ENCODE measurements at places on chromosomes 3 and 15.
A peak's percentile ranks its signal among the peaks of the same experiment; 100 is the strongest.

DNA sequence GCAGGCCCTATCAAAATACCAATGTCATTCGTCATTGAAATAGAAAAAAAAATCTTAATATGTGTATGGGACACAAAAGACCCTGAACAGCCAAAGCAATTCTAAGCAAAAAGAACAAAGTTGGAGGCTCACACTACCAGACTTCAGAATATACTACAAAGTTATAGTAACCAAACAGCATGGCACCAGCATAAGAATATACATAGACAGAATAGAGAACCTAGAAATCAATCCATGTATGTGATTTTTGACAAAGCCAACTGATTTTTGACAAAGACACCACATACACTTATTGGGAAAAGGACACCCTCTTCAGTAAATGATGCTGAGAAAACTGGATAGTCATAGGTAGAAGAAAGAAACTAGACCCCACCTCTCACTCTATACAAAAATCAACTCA lies 95.0 kb downstream of the C3orf70 start:
- no peak for DNase-seq

GRCh38 chr3:136938334-136938733 lies 19.4 kb upstream of the IL20RB start:
- no peak for DNase-seq

DNA sequence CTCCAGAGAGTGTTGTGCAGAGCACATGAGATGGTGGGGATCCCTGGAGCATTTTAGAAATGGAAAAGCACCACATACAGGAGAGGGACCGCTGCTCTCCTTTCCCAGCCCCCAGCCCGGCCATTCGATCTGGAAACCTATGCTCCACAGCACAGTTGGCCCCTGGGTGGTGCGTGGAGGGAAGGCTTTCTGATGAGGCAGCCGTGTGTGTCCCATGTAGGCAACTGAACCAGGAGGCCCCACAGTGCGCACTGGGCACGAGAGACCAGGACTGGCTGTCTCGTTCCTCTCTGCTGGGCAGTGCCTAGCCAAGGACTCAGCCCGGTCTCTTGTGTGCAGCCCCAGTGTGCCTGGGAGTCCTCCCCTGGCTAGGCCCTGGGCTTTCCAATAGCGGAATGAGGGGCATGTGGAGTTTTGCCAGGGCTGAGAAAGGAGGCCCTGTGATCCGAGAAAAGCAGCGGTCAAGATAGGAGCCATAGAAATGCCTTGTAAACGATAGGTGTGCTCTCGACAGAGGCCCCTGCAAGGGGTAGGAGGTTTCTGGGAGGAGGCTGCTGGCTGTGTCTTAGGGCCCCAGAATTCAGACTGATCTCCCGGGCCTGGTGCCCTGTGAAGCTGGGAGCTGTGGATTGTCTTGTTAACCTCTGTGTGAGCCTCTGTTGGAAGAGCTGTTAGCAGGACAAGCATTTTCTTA lies 39.0 kb downstream of the CHDH start:
- DNase-seq, result no peak

DNA sequence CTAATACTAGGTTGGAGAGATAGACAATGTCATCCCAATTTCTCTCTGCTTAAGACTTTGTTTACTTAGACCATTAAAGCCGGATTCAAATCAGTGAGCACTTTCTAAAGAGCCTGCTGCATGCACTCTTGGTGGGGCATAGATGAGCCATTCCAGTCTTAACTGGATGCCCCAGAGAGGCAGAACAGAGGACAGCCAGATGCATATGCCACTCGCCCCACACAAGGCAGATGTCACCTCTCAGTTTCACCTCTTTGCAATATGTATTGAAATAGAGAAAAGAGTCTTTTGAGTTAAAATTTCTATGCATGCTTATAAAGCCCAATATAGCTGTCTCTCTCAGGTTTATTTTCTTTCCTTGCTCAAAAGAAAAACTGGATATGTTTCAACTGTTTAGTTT lies 89.5 kb downstream of the LARS2 start:
- no peak for DNase-seq

DNA sequence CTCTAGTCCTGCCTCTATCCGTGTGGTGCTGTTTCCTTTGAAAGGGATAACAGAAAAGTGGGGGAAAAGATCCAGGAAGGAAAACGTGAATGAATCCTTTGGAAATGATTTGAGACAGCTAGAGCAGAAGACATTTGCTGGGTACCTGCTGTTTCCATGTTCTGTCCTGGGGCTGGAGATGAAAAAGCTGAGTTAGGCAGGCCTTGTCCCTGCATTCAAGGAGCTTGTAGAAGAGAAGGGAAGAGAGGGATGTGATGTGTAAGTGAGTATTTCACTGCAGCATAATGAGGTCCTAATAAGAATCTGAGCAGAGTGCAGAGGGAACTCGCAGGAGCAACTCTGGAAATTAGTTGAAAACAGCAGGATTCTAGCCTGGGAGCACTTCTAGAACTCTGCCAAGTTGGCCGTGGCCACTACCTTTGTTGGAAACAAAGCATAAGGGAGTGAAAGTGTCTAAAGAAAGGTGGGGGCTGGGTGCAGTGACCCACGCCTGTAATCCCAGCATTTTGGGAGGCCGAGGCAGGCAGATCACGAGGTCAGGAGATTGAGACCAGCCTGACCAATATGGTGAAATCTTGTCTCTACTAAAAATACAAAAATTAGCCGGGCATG lies 13.8 kb upstream of the SEMA4B start:
- no peak for DNase-seq

GRCh38 chr15:91534235-91534634 lies 319.3 kb upstream of the SLCO3A1 start:
- DNase-seq, result no peak

- no peak for DNase-seq
Observed at GRCh38 chr3:187369089-187369447, 883 bp downstream of the RTP4 start.

GRCh38 chr3:107920538-107920937 lies 170.3 kb downstream of the CD47 start:
- no peak for DNase-seq

GRCh38 chr15:58678683-58679082 lies 70.8 kb downstream of the ADAM10 start:
- no peak for DNase-seq

DNA sequence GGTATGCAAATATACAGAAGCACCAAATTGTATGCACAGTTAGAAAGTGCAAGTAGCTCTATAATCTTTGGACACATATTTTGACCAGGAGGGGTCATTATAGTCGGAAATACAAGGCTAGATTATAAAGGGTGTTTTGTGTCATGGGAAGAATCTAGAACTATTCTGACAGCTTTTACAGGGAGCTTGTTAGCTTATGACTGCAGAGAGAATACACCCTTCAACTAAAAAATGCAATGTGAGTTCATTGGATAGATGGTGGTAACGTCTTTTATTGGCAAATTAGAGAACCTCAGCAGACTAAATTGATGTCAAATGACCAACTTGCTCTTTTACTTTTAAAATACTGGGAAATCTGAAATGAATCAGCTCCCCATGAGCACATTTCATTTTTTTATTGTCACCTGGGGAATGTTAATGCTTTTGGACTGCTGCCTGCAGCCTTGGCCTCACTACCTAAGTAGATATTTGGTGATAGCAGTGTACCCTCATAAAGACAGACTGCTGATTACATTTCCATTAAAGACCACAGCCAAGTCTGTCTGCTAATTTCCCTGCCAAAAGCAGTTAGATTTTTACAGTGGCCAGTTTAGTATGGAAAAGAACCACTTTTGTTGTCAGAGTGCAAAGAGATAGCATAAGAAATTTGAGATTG lies 515.9 kb upstream of the DPPA4 start:
- DNase-seq, result no peak

DNA sequence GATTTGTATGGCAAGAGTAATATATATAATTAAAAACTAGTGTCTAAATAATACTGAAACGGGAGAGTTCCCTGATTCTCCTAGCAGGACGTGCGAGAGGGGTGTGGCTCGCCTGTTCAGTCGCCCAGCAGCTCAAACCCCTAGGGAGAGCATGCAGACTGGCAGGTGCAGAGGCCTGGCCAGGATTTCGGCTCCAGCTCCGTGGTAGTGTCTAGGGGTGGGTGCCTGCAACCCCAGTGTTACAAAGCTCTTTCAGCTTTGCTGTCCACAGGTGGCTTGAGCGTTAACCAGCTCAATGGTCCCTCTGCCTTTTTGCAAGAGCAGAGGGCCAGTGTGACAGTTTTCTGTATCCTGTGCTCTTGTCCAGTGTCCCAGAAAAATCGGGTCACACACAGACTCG lies 226.6 kb downstream of the ALCAM start:
- DNase-seq, result peak; percentile 62

GRCh38 chr3:23341147-23341838 lies 138.2 kb downstream of the UBE2E2 start:
- DNase-seq, result no peak

DNA sequence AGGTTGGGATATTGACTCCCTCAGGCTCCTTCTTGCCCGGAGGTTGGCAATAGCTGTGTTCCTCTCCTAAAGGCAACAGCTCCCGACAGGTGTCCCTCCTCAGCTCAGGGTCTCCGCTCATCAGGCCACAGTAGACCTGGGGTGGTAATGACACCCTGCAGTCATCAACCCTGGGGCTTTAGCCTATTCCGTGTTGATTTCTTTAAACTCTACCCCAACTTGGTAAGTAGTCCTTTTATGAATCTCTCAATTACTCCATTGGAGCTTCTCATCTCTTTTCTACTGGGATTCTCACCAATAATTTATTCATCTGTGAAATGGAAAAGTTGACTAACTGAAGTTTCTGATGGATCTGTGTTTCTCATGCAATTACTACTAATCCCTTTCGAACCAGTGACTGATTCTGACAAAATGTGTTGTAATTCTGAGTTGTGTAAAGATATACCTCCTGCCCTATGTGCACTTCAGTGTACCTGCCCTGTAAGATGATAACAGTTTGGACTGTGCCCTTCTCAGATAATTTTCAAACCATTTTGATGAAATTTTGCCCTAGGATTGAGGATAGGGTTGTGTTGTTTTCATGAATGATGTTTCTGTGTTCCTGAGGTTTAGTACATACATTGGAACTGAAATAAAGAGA lies 89.7 kb downstream of the RPL39L start:
- no peak for DNase-seq

DNA sequence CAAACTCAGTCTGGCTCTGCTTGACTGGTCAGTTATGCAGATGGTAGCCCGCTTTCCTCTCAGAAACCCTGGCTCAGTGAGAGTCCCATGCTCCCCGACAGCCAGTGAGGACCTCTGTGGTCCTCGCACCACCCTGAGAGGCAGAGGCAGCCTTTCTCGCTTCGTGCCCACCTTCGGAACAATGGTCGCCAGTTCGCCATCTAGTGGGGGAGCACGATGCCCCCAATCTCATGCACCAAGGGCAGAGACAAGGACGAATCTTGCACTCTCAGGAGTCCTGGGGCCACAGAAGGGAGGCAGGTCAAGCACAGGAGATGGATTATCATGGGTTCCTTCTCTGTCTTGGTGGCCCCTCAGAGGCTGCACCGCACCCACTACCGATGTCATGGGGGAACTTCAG lies 75.2 kb downstream of the RHCG start:
- DNase-seq, result no peak

DNA sequence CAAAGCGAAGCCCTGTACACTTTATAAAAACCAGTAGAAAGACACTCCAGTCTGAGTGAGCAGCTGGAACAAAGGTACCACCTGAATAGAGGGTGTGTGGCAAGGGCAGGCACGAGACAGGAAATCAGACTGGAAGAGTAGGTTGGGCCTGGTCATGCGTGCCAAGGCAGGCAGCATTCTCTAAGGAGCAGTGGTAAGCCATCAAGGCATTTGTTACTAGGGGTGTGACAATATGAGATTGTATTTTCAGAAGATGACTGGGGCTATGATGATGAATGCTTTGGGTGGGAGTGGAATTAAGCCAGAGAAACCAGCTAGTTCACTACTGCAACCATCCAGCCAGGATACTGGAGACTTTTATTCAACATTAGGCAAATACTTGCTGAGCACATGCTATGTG lies 5.0 kb downstream of the JMJD7 start:
- DNase-seq, result no peak

GRCh38 chr3:52121464-52121805 lies 32.8 kb downstream of the POC1A start:
- DNase-seq, result no peak

GRCh38 chr15:75112848-75113492 lies 88.7 kb upstream of the C15orf39 start:
- no peak for DNase-seq

- peak; percentile 10 for DNase-seq
Observed at GRCh38 chr3:176755552-176755951, 441.7 kb downstream of the TBL1XR1 start.

GRCh38 chr3:120130656-120131055 lies 36.4 kb upstream of the GSK3B start:
- peak; percentile 59 for DNase-seq

GRCh38 chr3:187358068-187358467 lies 10.1 kb upstream of the RTP4 start:
- no peak for DNase-seq

DNA sequence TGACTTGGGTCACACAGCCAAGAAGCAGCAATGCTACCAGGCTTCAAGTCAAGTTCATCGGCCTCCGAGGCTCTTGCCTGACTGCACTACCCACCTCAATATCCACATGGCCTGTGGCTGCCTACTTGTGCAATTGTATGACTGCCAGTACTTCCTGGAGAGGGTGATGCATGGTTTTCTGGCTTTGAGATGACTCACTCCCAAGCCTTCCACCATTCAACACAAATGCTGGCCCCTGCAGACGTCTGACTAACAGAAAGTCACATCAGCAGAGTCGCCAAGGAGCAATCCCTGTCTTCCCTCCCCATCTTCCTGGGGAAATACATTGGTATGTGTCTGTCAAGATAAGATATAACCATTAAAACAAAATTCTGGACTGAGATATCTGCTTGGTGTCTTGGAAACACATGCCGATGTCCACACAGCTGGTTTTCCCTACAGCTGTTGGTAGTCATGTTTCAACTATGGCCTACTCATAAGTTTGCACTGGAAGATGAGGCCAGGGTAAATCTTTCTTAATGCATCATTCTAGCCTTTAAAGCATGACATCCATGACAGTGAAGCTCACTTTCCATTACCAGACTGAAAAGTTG lies 79.6 kb upstream of the SPATA12 start:
- no peak for DNase-seq

- DNase-seq, result no peak
Observed at GRCh38 chr3:23079976-23080375, 123.2 kb upstream of the UBE2E2 start.

GRCh38 chr3:61719278-61719977 lies 158.1 kb downstream of the PTPRG start:
- DNase-seq, result no peak

DNA sequence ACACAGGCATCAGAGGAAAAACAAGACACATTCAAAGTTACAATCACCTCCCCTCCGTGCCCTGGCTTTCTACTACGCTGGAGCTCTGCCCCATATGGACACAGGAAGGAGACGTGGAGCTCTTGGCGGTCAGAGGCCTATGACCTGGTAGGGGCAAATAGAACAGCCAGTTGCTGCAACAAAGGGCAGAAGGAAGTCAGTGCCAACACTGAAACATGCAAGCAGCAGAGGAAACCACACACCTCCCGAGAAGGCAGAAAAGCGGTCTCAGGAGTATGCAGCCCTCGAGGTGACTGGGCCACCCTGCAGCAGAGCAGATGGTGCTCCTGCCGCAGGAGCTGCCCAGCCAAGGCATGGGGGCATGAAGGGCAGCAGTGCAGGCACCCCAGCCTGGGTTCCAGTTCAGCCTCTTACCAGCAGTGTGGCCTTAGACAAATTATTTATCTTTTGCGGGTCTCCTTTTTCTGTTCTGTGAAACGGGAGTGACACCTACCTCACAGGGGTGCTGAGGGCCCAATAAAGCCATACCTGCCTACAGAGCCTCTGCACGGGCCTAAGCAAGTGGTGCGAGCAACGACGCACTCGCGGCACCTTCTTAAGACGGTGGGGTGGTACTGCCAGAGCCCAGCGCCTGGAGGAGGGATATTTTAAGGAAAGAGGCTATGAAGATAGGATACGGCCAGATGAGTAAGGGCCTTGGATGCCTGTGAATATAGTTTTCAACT lies 8.6 kb downstream of the ZXDC start:
- DNase-seq, result no peak
